CD4-positive, alpha-beta T cell (primary cell): ENCODE measurements at places on chromosomes 4 and X. TPM values are rescaled to one million over a fixed set of nuclear protein-coding genes. Genes with fewer than 3 reads are reported as not detected.

DNA sequence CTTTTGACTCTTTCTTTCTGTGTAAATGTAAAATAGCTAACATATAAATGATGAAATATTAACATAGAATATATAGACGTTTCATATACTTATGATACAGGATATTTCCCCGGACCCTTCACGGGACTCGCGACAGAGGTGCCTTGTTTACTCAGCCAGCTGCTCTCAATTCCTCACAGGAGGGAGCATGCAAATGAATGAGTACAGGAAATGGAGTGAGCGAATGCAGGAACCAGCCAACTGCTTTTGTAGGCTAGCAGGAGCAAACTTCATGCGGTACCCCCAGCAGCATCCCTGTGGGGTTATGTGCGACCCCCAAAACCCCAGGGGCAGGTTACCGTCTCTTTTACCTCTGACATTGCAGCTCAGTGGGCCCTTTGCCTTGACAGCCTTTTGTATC, 110.3 kb upstream of the PDHA2 start:
- H3K36me3 ChIP-seq = no peaks in the 10 kb centered on the region
- no peaks in the 10 kb centered on the region for H3K27me3 ChIP-seq
- H3K4me1 ChIP-seq = no peaks in the 10 kb centered on the region
- H3K4me3 ChIP-seq = no peak overlapping the region

DNA sequence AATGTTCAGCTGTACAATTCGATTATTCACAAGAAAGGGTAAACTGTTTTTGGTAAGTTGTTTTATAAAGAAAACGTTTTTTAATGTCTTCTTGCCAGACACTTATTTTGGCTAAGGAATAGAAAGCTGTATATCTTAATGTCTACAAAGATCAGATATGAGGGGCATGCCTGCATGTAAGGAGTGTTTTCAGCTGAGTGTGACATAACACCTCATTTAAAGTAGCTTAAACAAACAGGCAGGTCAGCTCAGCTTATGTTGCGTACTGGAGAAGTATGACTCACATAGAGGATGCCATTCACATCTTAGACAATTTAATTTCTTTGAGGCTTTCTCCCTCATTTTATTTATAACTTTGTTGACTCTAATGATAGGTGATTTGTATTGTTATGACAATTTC, 30.4 kb downstream of the LAMTOR3 start:
- no peaks in the 10 kb centered on the region for H3K27me3 ChIP-seq
- H3K4me3 ChIP-seq = no peak overlapping the region

RTL3 gene
- not detected for total RNA-seq

DNA sequence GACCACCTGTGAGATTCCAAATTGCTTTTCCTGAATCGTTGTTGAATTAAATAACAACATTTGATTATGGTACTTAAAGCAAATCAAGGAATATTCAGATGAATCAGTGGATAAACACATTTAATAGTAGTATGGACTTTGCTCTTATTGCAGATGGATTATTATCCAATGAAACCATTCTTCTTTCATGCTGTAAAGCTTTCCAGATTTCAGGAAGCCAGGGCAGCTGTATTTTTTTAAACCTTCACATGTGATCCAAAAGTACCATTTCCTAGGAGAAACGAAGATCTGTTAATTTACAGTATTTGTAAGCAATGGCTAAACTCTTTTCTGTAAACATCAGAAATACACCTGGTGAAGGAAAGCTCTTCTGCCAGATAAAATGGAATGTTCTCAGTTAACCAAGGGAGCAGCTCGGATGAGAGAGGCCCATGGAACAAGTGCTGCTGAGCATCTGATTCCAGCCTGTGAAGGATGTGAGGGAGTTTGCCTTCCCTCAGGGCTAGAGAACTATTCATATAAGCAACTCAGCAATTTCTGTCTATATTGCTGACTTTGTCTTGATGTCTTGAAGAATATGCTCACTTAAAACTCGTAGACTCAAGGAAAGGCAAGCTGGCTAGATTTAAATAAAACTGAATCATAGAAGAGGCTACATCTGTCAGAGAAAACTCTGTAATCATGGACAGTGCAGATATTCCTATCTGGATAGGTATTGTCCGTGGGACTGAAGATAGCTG, 94.4 kb upstream of the LIMCH1 start:
- H3K27me3 ChIP-seq = no peaks in the 10 kb centered on the region
- no peaks in the 10 kb centered on the region for H3K36me3 ChIP-seq
- H3K27ac ChIP-seq = no peak overlapping the region
- H3K4me3 ChIP-seq = no peak overlapping the region
- DNase-seq = no peak

DNA sequence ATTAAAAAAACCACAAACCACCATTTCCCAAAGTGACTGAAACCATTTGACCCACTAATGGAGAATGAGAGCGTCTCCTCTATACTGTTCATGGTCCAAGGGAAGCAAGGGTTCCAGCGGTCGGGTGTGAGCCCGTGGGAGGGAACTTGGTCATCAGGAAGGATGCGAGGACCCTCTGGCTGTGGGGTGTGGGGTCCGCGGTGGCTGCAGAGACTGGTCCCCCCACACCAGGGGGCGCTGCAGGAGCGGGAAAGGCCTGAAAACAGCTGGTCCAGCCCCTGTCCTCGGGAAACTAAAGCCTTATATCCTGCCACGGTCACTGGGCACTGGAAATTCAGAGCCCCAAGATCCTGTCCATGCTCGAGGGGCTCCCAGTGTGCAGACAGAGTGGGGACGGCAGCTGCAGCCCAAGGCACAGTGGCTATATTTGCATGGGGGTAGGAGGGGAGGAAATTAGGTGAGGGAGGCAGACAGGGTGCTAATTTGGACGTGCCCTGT, 4.3 kb downstream of the BLOC1S4 start:
- H3K36me3 ChIP-seq = no peaks in the 10 kb centered on the region
- peak; percentile 73 for DNase-seq
- no peaks in the 10 kb centered on the region for H3K27me3 ChIP-seq

DNA sequence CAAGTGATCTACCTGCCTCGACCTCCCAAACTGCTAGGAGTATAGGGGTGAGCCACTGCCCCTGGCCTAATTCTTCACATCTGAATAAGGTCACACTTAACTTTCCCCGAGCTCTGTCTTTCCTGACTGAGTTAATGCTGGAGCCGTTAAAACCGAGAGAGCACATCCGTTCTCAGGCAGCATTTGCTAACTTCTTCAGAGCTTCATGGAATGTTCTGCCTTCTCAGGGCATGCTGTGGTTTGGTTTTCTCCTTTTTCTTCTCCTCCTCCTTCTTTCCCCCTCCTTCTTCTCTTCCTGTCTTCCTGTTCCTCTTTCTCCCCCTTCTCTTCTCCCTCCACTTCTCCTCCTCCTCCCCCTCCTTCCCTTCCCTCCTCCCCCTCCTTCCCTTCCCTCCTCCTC, 119.9 kb downstream of the ASMT start:
- H3K27me3 ChIP-seq = no peaks in the 10 kb centered on the region
- peaks cover 3% of the 10 kb centered on the region for H3K36me3 ChIP-seq
- DNase-seq = no peak
- no peak overlapping the region for H3K4me3 ChIP-seq
- H3K4me1 ChIP-seq = no peaks in the 10 kb centered on the region

DNA sequence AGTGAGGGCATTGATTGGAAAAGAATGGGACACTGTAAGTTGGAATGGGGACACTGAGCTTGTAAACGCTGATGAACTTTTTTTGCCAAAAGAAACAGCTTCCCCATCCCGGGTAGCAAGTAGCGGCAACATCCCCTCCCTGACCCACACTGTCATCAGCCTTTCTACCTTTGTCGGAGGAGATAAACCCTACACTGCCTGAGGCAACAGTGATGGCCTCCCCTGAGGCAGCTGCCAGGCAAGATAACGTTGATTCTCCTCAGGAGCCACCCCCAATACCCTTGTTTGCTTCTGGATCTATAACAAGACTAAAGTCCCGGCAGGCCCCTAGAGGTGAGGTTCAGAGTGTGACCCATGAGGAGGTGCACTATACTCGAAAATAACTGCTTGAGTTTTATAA, 10.3 kb upstream of the RAB33B start:
- no peaks in the 10 kb centered on the region for H3K27me3 ChIP-seq
- H3K4me1 ChIP-seq = no peaks in the 10 kb centered on the region
- no peak for DNase-seq
- no peak overlapping the region for H3K27ac ChIP-seq
- H3K4me3 ChIP-seq = no peak overlapping the region
- no peaks in the 10 kb centered on the region for H3K36me3 ChIP-seq

GRCh38 chrX:16191605-16192004, 24.3 kb downstream of the MAGEB17 start:
- H3K4me3 ChIP-seq = no peak overlapping the region
- no peaks in the 10 kb centered on the region for H3K4me1 ChIP-seq
- H3K36me3 ChIP-seq = no peaks in the 10 kb centered on the region
- no peak overlapping the region for H3K27ac ChIP-seq

- no peak for DNase-seq
- no peaks in the 10 kb centered on the region for H3K36me3 ChIP-seq
- H3K27me3 ChIP-seq = no peaks in the 10 kb centered on the region
- no peak overlapping the region for H3K4me3 ChIP-seq
- no peak overlapping the region for H3K27ac ChIP-seq
- H3K4me1 ChIP-seq = no peaks in the 10 kb centered on the region
Measured at GRCh38 chr4:62292911-62293310, 1092.8 kb downstream of the ADGRL3 start.

DNA sequence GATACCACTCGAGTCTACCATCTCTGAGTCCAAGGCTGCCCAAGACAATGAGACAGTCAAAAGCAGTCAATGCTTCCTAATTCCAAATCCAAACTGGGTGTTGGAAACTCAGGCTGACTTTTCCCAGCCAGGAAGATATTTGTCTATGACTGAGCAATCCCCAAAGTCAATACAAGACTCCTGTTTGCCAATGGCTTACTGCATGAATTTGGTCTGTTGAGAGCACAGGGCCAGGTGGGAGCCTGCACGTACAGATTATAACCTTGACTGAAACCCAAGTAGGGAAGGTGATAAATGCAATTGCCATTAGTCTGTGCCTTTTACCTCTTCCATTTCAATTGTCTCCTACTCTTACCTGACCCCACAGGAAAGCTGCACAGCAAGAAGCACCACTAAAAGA, 72.6 kb upstream of the PPARGC1A start:
- no peak for DNase-seq
- H3K4me3 ChIP-seq = no peak overlapping the region
- no peaks in the 10 kb centered on the region for H3K27me3 ChIP-seq

DNA sequence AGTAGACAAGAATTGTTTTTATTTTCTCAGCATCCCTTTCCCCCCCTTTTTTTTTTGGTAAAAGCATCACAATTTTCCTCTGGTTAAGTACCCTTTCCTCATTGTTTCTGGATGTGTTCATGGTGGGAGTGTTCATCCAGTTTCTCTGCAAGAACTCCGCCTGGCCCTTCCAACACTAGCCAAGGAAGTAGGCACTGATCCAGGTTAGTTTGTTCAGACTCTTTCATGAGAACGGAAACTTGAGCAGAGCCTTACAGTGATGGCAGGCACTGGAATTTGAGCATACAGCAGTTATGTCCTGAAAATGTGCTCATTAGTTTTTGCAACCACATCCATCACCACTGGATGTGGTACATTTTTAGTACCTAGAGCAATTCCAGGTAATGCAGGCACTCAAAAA, 336.1 kb upstream of the BOD1L1 start:
- no peaks in the 10 kb centered on the region for H3K27me3 ChIP-seq
- H3K4me3 ChIP-seq = no peak overlapping the region
- no peak for DNase-seq
- no peaks in the 10 kb centered on the region for H3K4me1 ChIP-seq

- no peaks in the 10 kb centered on the region for H3K36me3 ChIP-seq
- no peak overlapping the region for H3K4me3 ChIP-seq
- H3K27me3 ChIP-seq = no peaks in the 10 kb centered on the region
- DNase-seq = no peak
Measured at GRCh38 chrX:105753411-105753810, 68.9 kb upstream of the NRK start.

MTCP1 gene
- total RNA-seq = 18.9 TPM

GRCh38 chr4:52852041-52852440, 10.1 kb upstream of the RASL11B start:
- no peaks in the 10 kb centered on the region for H3K36me3 ChIP-seq
- H3K4me1 ChIP-seq = no peaks in the 10 kb centered on the region
- DNase-seq = no peak
- no peaks in the 10 kb centered on the region for H3K27me3 ChIP-seq
- no peak overlapping the region for H3K4me3 ChIP-seq
- H3K27ac ChIP-seq = no peak overlapping the region

- H3K4me3 ChIP-seq = no peak overlapping the region
- H3K4me1 ChIP-seq = no peaks in the 10 kb centered on the region
- H3K27ac ChIP-seq = no peak overlapping the region
- no peak for DNase-seq
Measured at GRCh38 chr4:21469438-21470300, 478.9 kb downstream of the KCNIP4 start.

DNA sequence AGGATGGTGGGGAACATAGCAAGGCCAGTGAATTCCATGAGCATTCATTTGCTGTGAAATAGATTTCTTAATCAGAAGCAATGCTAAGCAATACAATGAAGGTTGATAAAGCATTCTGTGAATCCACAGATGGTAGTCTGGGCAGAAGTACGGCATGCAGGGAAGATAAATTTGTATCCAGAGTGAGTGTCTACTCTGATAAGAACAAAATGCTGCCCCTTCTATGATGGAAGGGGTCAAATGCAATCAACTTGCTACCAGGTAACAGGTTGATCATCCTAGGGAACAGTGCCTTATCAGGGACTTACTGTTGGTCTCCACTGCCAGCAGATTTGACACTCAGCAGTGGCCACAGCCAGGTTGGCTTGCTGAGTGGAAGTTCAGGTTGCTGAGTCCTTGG, 189.4 kb downstream of the MAB21L2 start:
- H3K27me3 ChIP-seq = no peaks in the 10 kb centered on the region
- H3K4me3 ChIP-seq = no peak overlapping the region
- no peaks in the 10 kb centered on the region for H3K4me1 ChIP-seq
- no peaks in the 10 kb centered on the region for H3K36me3 ChIP-seq
- H3K27ac ChIP-seq = no peak overlapping the region
- DNase-seq = no peak

GRCh38 chr4:53541577-53542206, 49.6 kb downstream of the LNX1 start:
- no peak overlapping the region for H3K4me3 ChIP-seq
- no peaks in the 10 kb centered on the region for H3K36me3 ChIP-seq
- H3K4me1 ChIP-seq = no peaks in the 10 kb centered on the region
- DNase-seq = no peak

- H3K36me3 ChIP-seq = peaks cover 30% of the 10 kb centered on the region
- H3K4me1 ChIP-seq = peaks cover 26% of the 10 kb centered on the region
- DNase-seq = no peak
- peak overlapping the region; percentile 94 for H3K4me3 ChIP-seq
- peak overlapping the region; percentile 91 for H3K27ac ChIP-seq
Measured at GRCh38 chr4:183443655-183444213, 702 bp upstream of the CDKN2AIP start.

DNA sequence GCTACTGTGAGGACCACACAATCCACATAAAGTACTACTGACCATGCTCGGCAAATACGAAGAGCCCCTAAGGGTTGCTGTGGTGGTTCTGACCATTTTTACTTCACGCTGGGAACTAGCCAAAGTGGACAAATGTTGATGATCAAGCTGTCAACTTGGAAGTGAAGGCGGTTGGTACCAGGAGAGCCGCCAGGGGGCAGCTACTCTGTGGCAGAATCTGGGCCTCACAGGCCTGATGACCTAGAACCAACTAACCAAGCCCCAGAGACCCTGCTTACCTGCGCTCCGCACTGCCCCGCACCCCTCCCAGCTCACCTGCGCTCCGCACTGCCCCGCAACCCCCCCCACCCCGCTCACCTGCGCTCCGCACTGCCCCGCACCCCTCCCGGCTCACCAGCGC, 5.6 kb downstream of the GAK start:
- no peak overlapping the region for H3K4me3 ChIP-seq
- peaks cover 8% of the 10 kb centered on the region for H3K36me3 ChIP-seq
- peaks cover 84% of the 10 kb centered on the region for H3K4me1 ChIP-seq
- no peak overlapping the region for H3K27ac ChIP-seq
- H3K27me3 ChIP-seq = no peaks in the 10 kb centered on the region

- H3K27ac ChIP-seq = no peak overlapping the region
- H3K27me3 ChIP-seq = no peaks in the 10 kb centered on the region
- no peak for DNase-seq
- no peak overlapping the region for H3K4me3 ChIP-seq
- no peaks in the 10 kb centered on the region for H3K4me1 ChIP-seq
Measured at GRCh38 chr4:105197777-105198176, 51.1 kb downstream of the TET2 start.
